ENCODE measurements at places on chromosomes 6 and 20.

DNA sequence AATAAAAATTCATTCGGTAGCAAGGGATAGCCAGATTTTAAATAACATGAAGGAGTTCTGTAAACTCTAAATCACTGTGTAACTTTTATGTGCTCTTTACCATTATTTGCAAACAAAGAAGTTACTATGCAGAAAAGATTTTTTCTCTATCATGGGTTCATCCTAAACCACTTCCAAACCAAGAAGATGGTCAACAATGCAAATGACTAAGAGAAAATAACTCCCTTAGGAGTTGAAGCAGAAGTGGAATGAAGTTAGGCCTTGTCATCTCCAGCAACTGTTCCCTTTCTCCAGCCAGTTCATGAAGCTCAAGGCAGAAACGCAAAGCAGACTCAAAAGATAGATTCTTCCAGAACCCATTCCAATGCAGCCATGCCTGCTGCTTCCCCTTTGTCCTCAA lies 66.0 kb downstream of the MBOAT1 start:
- no peak for DNase-seq

- DNase-seq: no peak
These were observed 55.4 kb upstream of the MOXD1 start for GRCh38 chr6:132456700-132457143.

DNA sequence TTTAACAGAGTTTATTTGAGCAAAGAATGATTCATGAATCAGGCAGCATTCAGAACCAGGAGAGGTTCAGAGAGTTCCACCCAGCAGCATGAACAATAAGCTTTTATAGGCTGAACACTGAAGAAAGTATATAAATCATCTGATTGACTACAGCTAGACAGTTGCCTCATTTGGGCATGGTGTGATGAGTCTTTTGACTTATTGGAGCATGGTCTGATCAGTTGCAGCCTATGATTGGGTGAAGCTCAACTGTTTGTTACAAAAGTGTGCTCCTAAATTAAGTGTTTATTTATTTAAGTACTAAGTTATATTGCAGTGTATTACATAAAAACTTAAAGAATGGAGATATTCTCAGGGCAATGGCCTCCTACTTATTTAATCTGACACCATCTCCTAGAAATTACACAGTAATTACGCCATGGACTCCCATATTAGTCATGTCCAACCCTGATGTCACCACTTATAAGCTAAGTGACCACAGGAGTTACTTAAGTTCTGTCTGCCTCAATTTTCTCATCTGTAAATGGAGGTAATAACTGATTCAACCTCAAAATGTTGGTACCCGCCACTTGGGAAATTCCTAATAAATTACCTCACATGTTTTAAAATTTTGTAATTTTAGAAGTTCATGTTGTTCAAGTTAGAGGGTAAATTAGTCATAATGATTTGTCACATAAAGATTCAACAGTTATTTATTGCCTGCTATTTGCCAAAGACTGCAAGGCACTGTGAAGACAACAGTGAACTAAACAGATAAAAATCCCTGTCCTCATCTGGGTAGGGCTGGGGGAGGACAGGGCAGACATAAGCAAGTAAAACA lies 15.2 kb upstream of the ROS1 start:
- no peak for DNase-seq

GRCh38 chr6:41976794-41977484 lies 35.3 kb upstream of the CCND3 start:
- no peak for DNase-seq

DNA sequence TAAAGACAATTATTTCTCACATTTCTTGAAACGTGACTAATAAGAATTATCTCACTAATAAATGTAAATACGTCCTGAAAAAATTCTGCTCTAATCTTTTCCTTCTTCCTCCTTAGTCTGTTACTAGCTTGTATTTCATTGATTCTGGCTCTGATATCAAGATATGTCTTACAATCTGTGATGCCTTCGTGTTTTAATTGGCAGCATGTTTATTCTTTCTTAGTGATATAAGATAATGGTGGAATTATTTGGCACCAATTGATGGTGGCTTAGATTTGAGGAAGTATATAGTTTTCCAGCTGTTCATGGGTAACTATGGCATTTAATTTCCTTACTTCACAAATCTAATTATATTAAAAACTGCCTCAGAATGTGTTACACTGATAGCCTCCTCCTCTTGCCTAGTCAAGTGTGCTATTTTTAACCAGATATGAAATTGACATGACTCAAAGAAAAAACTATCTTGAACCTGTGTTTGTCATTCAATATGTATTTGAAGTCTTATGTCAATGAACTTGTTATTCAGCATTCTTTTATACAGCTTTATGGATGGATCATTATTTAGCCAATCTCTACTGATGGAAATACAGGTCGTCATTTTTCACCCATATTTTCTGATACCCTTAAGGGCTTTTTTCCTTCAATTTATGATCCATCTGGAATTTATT lies 5.3 kb downstream of the CCNC start:
- DNase-seq: no peak

GRCh38 chr6:31393932-31394331 lies 9.5 kb upstream of the MICA start:
- no peak for DNase-seq

- no peak for DNase-seq
These were observed 208.7 kb upstream of the PRND start for GRCh38 chr20:4512891-4513550.

DNA sequence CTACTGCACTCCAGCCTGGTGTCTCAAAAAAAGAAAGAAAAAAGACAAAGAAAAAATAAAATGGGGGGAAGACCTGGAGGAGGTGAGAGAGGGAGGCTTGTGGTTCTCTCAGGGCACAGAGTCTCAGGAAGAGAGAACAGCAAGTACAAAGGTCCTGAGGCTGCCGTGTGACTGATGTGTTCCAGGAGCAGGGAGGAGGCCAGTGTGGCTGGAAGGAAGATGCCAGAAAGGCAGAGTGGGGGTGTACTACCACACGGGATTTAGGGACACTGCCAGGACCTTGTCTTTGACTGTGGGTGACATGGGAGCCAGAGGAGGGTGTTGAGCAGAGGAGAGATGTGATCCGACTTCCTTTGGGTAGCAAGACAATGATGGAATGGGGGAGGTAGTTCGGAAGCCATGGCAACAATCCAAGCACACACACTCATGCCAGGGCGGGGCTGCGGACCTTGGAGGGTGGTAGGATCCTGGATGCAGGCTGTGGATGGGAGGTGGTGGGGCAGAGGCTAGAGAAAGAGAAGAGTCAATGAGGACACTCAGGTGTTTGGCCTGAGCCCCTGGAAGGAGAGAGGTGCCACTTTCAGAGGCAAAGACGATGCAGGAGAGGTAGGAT lies 136.4 kb upstream of the PTPN1 start:
- no peak for DNase-seq

DNA sequence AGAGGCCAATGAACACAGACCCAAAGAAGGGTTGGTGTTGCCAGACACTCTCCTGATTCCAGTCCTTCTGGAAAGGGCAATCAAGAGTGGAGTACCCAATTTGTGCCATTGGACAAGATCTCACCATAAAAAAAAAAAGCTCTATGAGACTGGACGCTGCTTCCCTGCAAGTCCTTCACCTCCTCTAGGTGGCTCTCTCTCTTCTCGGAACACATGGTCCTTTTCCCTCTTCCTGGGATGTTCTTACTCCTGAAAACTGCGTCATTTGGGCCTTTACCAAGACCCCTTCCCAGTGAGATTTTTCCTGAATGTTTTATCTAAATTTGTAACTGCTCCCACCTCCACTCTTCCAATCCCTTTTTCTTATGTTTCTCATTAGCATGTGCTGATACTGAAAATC lies 280.8 kb downstream of the FOXA2 start:
- no peak for DNase-seq

DNA sequence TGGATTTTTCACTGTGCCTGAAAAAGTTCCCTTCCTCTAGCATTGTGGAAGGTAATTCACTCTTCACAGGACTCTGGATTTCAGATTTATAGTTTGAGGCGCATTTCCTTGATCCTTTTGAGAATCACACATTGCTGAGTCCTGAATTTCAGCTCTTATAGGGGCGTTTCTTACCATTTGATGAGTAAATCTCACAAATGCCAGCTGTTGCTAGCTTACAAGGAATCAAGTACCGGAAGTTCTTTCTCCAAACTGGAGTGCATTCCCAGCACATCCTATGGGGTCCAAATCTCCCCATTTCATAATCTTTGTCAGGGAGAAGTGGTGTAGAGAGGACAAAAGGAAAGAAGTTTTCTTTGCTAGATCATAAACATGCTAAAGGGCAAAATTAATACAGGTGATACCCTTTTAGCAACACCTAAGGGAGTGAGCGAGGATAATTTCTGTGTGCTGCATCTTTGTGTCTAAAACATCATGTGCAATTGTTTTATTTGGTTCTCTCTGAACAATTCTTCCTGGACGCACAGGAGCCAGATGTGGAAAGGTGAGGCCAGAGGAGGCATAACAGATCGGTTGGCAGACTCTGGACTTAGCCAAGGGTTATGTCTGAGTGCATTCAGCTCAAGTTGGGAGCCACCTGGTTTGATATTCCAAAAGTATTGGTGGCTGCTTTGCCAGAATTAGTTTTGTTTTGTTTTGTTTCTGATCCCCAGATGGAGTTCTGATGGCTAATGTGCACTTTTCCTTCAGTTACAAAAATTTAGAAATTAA lies 37.4 kb upstream of the EYA2 start:
- DNase-seq: no peak

DNA sequence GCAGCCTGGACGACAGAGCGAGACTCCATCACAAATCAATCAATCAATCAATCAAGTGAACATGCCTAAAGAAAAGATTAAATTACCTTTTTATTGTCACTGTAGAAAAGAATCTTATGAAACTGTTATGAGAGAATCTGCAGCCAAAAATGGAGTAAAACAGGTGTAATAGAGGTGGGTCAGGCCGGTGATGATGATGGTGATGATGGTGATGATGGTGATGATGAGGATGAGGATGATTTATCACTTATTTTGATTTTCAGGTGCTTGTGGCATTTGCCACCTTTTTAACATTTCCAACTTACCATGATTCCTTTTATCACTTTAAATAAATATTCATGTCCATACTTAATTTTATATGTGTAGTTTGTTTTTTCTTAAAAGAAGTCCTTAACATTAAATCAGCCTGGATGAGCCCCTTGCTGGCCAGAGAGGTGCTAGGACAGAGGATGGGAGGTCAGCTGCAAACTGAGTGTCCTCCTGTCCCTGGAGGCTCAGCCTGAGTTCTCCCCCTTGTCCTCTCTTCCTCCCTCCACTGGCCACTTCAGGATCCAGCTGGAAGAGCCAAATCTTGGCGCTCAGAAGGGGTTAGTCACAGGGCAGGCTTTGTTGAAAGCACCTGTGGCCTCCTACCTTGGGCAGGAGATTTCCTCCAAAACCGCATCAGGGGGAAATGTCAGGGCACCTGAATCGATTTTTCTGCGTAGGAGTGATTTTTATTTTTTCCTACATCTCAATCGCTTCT lies 32.6 kb downstream of the SLC2A10 start:
- DNase-seq: no peak

DNA sequence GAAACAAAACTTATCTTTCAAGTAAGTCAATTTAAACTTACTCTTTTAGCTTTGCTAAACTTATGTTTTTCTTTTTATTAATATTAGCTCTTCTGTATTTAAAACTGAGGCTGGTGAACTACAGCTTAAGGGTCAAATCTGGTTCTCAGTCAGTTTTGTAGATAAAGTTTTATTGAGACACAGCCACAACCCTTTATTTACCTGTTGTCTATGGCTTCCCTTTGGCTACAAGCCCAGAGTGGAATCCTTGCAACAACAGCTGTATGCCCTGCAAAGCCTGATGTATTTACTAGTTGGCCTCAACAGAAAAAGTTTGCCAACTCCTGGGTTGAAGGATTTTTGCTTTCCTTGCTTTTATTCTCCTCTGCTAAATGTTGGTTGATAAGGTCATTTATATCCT lies 491.4 kb upstream of the RNF217 start:
- DNase-seq: no peak

DNA sequence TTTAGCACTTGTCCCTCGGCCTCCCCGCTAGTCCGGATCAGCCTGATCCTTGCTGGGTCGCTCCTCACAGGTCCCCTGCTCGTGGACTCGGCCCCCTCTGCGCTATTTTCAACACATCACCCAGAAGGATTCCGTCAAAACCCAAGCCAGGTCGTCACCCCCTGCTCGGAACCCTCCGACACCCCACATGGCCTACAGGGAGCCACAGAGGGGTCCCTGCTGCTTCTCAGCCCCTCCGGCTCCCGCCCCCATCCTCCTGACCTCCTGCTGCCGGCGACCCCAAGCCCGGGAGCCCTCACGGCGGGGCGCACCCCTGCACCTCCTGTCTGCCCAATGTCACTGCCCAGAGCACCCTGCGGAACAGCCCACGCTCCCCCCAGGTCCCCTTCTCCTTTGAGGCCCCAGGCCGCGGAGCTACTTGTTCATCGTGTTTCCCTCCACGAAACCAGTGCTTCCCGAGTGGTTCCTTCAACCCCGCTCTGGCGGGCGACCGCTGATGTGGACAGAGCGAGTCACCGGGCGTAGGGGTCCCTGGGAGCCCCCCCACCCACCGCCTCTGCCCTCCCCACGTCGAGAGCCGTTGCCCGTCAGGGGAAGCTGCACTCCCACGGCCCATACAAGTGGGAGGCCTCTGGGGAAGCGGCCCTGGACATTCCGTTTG lies 638 bp upstream of the MYL9 start:
- DNase-seq: no peak

DNA sequence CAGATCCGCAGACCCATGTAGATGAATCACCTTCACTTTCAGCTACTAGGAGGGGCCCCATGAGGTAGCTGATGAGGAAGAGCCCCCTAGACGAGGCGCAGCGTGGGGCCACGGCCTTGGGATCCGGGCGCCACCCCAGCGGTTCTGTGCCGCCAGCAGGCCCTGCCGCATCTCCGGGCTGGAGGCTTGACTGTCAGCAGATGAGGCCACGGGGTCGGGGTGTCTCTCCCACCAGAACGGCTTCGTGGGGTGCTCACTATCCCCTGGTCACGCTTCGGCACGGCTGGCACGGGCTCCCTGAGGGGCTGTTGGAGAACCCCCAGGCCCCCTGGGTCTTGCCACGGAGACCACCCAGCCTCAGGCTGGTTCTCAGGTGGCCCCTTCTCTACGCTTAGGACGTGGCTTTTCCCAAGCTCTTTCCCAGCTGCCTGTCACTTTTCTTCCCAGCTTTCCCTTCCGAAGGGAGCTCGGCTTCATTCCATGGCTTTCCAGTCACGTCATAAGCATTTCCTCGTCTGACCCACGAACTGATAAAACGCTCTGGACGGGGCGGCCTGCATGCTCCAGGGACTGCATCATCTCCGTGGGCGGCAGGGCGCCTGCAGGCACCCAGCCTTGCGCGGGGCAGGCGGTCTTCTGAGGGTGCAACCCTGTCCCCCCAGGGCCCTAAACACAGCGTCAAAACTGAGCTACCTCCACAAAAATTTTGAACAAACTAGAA lies 85.9 kb downstream of the THBS2 start:
- DNase-seq: no peak

GRCh38 chr20:8254911-8255582 lies 123.0 kb downstream of the PLCB1 start:
- no peak for DNase-seq

GRCh38 chr6:158497620-158498019 lies 62.3 kb upstream of the TMEM181 start:
- no peak for DNase-seq

DNA sequence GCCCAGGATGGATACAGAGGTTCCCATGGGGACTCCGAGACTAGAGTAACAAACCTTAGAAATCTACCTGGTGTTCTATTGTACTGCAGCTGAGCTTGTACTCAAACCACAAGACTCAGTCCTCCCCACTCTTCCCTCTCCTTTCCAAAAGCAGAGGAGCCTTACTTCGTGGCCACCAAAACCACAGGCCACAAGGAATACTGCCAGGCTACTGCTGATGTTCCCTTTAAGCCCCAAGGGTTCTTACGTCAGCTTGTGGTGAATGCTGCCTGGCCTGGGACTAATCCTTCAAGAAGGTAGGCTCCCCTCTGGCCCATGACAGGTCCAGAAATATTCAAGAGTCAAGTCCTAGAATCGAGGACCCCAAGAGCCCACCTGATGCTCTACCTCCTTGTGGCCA lies 10.5 kb upstream of the DEFB128 start:
- no peak for DNase-seq
